Naive thymus-derived CD8-positive, alpha-beta T cell (primary cell): ENCODE measurements at places on chromosomes 1 and 21.
A peak's percentile ranks its signal among the peaks of the same experiment; 100 is the strongest.

DNA sequence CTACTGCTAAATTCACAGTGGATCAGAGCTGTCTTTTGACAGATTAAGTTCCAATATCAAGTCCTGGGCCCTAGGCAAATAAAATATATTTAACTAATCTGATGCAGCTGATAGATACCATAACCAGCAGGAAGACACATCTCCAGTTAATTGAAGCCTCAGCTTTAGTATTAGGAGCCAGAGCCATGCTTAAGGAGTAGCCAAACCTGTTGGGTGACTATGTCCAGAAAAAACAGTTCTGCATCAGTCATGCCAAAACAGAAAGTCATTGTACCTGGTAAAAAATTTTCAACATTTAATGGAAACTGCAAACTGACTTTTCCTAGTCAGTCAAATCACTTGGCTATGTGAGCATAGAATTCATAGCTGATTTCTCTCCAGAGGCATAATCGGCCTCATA, 200.5 kb upstream of the RUNX1 start:
- DNase-seq: no peak

DNA sequence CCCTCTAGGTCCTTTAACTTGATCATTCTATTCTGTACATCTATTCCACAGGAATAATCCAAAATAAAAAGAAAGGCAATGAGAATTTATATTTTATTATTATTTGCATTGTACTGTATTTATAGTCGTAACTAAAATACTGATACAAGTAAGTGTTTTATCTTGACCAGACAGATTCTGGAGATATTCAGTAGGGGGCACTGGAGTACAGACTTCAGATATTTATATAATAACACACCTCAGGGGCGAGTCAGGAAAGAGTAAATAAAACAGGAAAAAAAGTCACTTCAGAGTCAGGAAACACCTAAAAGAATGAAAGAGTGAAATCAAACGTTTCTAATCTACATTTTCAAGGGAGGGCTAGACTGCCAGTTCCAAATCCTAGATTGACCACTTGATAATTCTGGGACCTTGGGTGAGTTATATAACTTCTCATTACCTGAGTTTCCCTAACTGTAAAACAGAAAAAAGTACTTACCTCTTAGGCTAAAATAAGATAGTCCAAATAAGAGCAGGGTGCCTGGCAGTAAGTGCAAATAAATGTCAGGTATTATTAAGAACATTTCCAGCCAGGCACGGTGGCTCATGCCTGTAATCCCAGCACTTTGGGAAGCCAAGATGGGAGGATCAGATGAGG, 31.1 kb upstream of the MTF1 start:
- DNase-seq: no peak

DNA sequence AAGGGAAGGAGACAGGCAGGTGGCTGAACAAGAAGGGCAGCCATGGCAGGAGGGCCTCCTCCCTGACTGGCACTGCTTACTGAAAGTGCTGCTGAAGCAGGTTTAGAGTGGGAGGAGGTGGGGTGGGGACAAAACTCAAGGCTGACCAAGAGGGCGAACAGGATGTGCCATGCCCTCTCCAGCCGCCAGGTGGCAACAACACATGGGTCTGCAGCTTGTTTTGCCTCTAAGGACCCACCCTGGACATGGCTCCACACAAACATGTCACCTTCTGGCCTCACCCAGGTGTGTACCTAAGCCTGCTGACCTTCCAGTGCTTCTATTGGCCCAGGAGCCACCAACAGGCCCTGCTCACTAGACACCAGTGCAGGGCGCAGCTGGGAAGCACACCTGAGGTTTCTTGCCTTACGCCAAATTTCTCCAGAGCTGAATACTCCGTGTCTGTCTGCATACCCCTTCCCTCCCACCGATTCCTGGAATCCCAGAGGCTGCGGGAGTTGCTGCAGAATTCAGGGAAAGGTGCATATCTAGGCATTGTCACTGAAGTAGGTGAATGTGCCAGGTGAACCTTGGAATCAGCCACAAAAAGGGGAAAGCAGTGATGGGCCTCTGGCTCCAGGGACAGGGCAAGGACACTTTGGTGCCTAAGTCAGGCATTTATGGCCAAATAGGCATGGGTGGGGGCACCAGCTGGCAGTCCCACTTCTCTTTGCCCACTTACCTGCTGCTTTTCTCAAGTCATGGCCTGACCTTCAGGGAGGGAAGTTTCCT, 5.3 kb downstream of the PSRC1 start:
- DNase-seq: peak; percentile 17

- no peak for DNase-seq
These were observed 25.7 kb downstream of the MRPL39 start for GRCh38 chr21:25581582-25581981.

- DNase-seq: no peak
These were observed 121.9 kb downstream of the NRIP1 start for GRCh38 chr21:14942801-14943490.

GRCh38 chr1:84000954-84001495, 2.1 kb upstream of the TTLL7 start:
- no peak for DNase-seq

DNA sequence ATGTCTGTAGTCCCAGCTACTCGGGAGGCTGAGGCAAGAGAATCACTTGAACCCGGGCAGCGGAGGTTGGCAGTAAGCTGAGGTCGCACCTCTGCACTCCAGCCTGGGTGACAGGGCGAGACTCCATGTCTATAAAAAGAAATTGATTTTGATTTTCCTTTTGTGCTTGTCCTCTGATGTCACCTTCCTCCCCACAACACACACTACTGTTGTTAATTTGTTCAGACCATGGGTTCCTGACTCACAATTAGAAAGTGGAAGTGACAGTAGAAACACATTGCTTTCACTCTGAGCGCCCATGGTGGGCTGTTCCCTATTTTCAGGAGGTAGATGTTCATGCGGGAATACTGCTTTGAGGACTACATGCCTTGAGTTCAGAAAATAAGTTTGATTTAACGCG, 165.5 kb upstream of the KCNJ6 start:
- no peak for DNase-seq

DNA sequence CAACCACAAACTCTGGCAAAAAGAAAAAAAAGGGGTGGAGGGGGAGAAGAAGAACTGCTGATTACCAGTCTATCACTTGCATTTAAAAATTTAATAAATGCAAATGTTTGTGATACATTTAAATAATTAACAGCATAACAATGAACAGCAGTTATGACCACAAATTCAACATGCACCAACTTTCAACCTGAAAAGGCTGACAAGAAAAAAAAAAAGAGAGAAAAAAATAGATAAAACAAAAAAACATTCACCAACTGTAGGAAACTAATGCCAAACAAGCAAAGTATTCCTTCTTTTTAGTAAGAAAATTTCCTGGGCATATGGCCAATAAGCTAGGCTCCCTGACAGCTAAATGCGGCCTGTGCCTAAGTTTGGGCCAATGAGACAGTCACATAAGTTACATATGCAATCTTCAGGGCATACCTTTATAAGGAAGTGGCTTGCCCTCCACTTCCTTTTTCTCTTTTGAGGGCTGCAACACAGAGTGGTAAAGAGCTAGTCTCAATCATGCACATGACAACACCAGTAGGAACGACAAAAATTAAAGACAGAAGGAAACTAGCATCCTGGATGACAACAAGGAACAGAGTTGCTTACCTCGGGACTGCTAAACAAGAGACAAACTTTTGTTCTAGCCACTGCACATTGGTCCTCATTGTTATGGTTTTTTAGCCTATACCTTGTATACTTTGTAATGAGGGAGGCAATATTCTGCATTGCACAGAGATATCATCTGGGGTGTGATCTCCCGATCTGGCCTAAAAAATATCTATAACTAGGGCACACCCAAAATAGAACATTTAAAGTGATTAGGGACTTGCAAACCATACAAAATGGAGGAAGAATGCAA, 24.2 kb upstream of the PHTF1 start:
- DNase-seq: peak; percentile 42

- DNase-seq: no peak
These were observed 8.6 kb downstream of the LDLRAD1 start for GRCh38 chr1:54009406-54009805.

DNA sequence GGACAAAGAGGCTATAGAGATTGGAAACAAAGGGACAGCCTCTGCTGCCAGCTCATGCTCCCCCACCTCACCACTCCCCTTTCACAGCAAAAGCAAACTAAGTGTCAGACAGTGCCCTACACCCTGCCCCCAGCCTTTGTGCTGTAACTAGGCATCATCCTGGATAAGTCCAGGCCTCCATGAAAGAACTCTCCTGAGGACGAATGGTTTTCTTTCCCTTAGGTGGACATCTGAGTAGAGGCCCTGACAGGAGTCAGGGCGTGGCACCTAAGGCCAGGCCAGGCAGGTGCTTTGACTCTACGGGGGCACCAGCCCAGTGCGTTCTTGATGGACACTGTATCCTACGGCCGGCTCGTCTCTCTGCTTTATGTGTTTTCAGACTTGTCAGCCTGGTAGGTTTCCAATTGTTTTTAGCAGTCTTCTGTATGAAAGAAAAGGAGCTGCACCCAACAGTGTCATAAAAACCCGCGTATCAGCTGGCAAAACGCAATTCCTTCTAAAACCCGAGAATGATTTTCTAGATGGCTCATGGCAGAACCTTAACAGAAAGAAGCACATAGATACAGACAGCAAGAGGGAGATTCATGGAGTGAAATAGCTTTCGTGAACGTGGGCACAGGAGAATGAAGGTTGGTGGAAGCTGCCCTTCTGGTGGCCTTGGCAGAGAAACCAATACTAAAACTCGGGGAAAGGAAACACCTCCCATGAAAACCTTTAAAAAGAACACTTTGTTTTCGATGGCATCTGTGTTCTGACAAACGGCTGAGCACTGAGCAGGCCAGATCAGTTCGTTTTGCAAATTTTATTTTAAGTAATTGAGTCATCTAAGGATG, 51.7 kb upstream of the AJAP1 start:
- DNase-seq: no peak

DNA sequence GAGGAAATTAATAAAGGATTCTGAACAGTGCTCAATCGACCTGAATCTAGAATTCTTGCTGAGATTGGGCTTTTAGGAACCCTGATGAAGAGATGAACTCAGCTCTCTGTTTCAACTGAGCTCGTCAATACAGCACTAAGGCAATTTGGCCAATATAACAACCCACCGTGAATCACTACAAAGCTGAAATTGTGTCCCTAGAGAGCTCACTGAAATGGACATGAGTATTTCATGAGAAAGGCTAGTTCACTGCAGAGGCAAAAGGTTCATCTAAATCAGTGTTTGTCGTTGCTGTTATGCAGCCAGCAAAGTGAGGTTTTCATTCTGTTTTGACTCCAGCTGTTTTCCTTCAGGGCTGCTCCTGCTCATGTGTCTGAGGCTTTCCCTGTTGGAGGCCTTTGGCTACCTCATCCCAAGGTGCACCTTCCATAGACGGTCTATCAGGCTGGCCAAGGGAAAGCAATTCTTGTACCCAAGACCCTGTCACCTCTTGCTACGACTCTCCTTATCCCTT, 83.5 kb downstream of the URB2 start:
- no peak for DNase-seq
